ENCODE measurements at places on chromosomes 16 and 17.

DNA sequence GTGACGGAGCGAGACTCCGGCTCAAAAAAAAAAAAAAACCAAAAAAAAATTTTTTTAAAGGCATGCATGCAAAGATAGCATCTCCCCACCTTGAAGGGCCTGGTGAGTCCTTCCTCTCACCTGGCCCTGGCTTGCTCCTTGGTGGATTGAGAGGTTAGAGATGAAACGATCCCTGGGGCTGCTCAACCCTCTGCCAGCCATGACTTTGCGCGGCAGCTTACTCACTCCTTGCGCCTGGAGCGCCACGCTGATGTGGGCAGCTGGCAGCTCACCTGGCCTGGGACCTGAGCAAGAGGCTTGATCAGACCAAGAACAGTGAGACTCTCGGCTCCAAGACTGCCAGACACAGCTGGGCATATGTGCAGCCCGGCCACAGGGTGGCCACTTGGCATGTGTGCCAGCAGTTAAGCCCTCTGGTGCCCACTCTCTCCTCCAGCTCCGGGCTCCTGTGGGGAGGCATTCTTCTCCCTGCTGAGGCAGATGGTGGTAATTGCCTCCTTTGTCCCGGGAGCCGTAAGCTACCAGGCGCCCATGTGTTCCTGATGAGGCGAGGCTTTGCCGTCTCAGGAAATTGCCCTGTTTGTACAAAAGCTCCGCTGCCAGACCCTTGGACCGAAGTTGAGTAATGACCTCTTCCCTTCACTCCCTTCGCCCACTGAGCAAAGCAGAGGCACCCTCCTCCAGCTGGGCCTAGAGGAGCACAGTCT is 5.1 kb upstream of the EVPL start:
- H3K36me3 ChIP-seq: no peaks in the 10 kb centered on the region
- H3K4me3 ChIP-seq: no peak overlapping the region
- H3K27ac ChIP-seq: no peak overlapping the region
- H3K27me3 ChIP-seq: peaks cover 2% of the 10 kb centered on the region
- H3K4me1 ChIP-seq: peaks cover 7% of the 10 kb centered on the region

- no peak overlapping the region for H3K27ac ChIP-seq
- no peak overlapping the region for H3K4me3 ChIP-seq
- no peaks in the 10 kb centered on the region for H3K36me3 ChIP-seq
- H3K27me3 ChIP-seq: peaks cover 7% of the 10 kb centered on the region
- no peaks in the 10 kb centered on the region for H3K4me1 ChIP-seq
Observed at GRCh38 chr16:9775998-9776397, 406.2 kb downstream of the GRIN2A start.

DNA sequence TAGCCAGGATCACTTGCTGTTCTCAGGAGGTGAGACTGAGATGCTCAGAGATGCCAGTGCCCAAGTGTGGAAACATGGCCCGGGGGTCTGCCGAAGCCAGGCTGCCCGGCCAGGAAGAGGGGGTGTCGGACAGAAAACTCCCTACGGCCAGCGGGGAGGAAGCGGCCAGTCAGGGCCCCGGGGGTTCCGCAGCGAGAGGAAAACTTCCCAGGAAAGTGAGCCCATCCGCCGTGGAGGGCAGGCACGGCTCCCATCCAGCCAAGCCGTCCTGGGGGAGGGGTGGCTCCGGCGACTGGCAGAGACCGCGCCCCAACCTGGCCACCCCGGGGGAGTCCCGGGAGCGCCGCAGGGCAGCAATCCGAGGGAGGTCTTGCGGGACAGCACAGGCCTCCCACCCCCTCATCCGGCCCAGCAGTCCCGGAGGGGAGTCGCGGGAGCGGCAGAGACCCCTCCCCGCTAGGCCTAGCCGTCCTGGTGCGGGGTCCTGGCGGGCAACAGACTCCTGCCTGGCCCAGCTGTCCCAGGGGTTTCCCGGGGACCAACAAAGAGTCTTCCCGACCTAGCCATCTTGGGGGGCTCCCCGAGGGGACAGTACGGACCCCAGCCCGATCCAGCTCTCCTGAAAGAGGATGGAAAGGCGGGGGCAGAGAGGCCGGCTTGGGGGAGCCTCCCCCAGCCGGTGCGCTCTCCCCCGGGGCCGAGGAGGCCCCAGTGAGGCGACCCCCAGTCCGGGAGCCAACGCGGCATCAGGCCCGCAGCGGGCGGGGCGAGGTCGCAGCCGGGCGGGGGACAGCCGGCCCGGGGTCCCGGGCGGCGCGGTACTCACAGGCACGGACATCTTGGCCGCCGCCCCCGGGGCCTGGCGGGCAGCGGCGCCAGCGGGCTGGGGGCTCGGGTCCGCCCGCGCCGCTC is 13.8 kb upstream of the BCAR1 start:
- peaks cover 33% of the 10 kb centered on the region for H3K27me3 ChIP-seq
- no peaks in the 10 kb centered on the region for H3K36me3 ChIP-seq
- H3K27ac ChIP-seq: no peak overlapping the region
- peak overlapping the region; percentile 66 for H3K4me3 ChIP-seq
- H3K4me1 ChIP-seq: peaks cover 4% of the 10 kb centered on the region
- DNase-seq: no peak

GRCh38 chr16:31513126-31513525 is 4.9 kb upstream of the RUSF1 start:
- no peak for DNase-seq
- H3K4me3 ChIP-seq: no peak overlapping the region
- no peak overlapping the region for H3K27ac ChIP-seq
- H3K4me1 ChIP-seq: peaks cover 16% of the 10 kb centered on the region
- H3K36me3 ChIP-seq: peaks cover 4% of the 10 kb centered on the region

DNA sequence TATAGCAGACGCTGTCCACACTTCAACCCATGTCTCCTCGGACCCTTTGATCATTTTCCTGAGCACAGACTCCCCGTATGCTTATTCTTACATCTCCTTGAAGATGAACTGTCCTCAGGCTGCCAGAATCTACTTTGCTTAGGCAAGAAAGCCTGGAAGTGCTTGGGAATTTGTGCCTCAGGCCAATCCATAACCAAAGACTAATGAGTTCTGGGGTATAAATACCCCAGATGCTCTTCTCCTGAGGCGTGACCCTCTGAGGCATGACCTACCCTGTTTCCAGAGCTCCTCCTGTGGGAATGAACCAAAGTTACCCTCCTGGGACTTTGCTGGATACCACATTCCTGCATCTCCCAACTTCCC is 10.1 kb upstream of the TEKT3 start:
- no peak overlapping the region for H3K4me3 ChIP-seq
- peaks cover 4% of the 10 kb centered on the region for H3K27me3 ChIP-seq
- DNase-seq: no peak
- no peaks in the 10 kb centered on the region for H3K4me1 ChIP-seq
- H3K36me3 ChIP-seq: no peaks in the 10 kb centered on the region

GRCh38 chr17:49582789-49583188 is 7.1 kb downstream of the NXPH3 start:
- no peak overlapping the region for H3K4me3 ChIP-seq
- no peak for DNase-seq
- H3K36me3 ChIP-seq: no peaks in the 10 kb centered on the region
- H3K27ac ChIP-seq: no peak overlapping the region
- H3K27me3 ChIP-seq: no peaks in the 10 kb centered on the region

DNA sequence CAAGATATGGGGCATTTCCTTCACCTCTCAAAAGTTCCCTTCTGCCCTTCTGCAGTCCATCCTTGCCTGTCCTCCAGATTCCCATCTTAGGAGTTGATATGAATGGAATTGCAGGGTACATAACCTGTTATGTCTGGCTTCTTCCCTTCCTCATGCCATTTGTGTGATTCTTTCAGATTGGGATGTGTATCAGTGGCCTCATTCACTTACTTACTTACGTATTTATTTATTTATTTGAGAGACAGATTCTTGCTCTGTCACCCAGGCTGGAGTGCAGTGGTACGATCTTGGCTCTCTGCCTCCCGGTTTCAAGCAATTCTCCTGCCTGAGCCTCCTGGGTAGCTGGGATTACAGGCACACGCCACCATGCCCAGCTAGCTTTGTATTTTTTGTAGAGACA is 6.2 kb upstream of the TMEM94 start:
- H3K27ac ChIP-seq: no peak overlapping the region
- H3K4me3 ChIP-seq: no peak overlapping the region

DNA sequence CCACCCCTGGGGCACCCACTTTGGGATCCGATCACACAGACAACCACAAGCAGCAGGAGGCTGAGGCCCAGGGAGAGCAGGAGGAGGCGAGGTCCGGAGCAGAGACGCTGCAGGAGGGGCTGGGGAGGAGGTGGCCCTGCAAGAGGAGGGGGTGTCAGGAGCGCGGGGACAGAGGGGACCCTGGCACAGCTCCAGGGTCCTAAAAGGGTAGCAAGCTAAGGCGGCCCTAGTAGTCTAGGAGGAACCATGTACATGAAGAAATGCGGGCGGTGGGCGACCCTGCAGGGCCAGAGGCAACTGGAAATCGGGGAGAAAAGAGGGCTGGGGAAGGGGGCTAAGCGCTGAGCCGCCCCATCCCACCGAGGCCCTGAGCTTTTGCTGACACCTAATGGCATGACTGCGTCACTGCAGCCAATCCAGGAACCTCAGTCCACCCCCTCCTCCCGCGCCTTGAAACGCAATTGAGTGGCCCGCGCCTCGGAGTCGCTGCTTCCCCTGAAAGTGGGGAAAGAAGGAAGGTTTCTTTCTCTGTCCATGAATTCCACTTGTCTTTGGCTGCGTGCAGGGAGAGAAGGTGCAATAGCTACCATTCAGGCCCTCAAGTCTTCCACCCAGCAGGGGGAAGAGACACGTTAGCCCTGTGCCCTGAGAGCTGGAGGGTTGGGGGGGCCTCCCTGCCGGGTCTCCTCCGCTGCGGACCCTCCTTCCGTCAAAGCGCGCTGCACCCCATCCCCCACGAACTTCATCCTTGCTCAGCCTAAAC is 1.8 kb downstream of the ASGR1 start:
- peaks cover 4% of the 10 kb centered on the region for H3K27me3 ChIP-seq
- H3K4me3 ChIP-seq: no peak overlapping the region
- no peaks in the 10 kb centered on the region for H3K36me3 ChIP-seq
- H3K4me1 ChIP-seq: no peaks in the 10 kb centered on the region

DNA sequence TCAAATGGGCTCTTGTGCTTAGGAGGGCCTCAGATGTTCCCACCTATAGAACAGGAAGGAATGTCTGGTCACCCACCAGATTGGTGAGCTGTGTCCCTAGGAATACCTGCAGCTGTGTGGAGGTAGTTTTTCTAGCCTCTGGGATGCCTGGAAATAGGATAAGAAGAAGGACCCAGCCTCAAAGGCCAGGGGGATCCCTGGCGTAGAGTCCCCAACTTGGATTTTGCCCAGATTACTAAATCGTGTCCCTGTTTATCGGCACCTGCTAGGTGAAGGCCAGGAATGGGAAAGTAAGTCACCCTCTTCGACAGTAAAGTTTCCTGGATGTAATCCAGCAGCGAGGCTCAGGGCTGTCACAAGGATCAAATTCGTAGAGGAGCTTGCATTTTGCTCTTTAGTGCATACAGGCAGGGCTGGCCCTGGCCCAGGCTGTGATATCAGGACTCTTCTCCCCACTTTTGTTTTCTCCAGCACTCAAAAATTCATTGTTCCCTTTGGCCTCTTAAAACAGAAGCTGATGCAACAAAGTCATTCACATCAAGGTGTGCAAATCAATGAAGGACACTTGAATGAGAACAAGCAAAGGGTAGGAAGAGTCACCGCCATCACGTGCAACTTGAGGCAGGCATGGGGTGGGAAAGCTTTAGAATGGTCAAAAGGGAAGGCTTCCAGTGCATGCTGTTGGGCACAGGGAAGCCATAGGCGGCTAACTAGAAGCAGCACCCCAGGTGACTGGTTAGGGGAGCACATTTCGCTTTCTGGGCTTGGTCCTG is 7.5 kb downstream of the SLC13A2 start:
- no peaks in the 10 kb centered on the region for H3K4me1 ChIP-seq
- H3K27me3 ChIP-seq: peaks cover 4% of the 10 kb centered on the region
- no peak overlapping the region for H3K27ac ChIP-seq
- no peaks in the 10 kb centered on the region for H3K36me3 ChIP-seq
- no peak for DNase-seq

Measured in memory B cell (primary cell).